Sigmoid colon (tissue), 7 donors: ENCODE measurements at places on chromosomes 6 and 20. TPM values are rescaled to one million over a fixed set of nuclear protein-coding genes. Genes with fewer than 3 reads are reported as not detected.

The OOEP gene
- not detected for total RNA-seq

The ALDH5A1 gene
- total RNA-seq: 3.0 TPM

GRCh38 chr20:44956410-44956809, 3.8 kb downstream of the TOMM34 start:
- H3K27ac ChIP-seq: no peak overlapping the region
- peaks cover 15% of the 10 kb centered on the region for H3K36me3 ChIP-seq
- H3K4me1 ChIP-seq: no peaks in the 10 kb centered on the region
- H3K27me3 ChIP-seq: no peaks in the 10 kb centered on the region

The OR14J1 gene
- total RNA-seq: not detected

DNA sequence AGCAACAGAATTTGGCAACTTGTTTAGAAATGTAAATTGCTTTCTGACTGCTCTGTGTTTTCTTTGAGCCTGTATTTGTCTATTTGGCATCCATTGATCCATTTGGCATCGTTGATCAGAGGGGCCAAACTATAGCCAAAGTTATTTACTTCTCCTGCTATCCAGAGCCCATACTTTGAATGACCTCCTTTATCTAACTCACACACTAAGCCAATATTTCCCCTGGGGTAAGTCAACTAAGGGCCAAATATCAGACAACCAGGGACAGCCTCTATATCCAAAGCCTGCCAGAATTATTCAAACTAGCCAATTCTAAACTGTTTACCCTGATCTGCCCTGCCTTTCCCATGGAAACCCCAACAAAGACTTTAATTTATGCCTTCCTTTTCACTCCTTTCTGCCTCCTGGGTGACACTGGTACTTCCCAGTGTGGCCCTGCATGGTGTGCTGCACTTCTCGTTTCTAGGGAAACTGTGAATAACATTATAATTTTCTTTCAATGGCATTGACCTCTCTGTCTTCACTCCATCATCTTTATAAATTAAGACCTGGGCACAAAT, 19.8 kb upstream of the ZNF184 start:
- DNase-seq: no peak
- no peak overlapping the region for H3K27ac ChIP-seq
- no peaks in the 10 kb centered on the region for H3K36me3 ChIP-seq

The BANF2 gene
- total RNA-seq: not detected

- H3K27ac ChIP-seq: no peak overlapping the region
- no peaks in the 10 kb centered on the region for H3K27me3 ChIP-seq
- H3K36me3 ChIP-seq: no peaks in the 10 kb centered on the region
These were observed 18.0 kb downstream of the ELOVL2 start for GRCh38 chr6:11025921-11026635.

DNA sequence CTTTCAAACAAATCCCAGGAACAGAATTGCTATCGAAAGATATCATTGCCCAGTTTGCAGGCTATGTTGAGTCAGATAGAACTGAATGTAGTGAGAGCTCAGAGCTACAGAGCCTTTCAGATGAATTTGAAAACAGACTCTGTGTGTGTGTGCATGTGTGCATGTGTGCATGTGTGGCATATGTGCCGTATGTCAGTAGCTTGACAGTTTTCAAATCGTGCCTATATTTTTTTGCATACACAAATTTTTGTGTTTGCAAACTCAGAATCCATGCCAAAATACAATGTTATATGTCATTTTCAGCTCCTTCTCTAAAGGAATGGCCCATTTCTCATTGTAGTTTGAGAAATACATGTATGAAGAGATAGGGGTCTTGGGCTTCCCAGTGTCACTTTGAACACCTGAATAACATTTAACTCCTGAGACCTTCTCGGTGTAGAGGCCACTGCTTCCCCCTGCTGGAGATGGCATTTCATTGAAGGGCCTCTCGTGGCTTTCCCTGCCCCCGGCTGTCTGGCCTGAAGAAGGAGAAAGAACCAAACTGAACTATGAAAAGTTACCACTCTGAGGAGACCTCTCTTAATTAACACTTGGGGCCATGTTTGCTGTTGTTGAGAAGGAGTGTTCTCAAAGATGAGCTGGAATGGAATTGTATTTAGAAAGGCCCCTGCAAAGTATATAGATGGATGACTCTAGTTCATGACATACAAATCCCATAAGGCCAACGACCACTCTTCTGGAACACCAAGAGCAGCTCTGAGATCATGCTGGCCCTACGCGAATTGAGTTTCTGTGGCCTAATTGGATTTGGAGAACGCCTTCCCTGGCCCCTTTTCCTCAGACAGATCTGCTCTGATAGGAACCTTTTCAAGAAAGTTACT, 58.7 kb downstream of the VAPB start:
- H3K27ac ChIP-seq: no peak overlapping the region
- H3K27me3 ChIP-seq: no peaks in the 10 kb centered on the region
- H3K4me1 ChIP-seq: peaks cover 16% of the 10 kb centered on the region
- no peaks in the 10 kb centered on the region for H3K36me3 ChIP-seq

The EPPIN gene
- not detected for total RNA-seq

The EDN1 gene
- total RNA-seq: 9.5 TPM

GRCh38 chr6:10613723-10614122, 80.7 kb downstream of the C6orf52 start:
- no peak for DNase-seq
- peak overlapping the region; percentile 74 for H3K27ac ChIP-seq
- no peaks in the 10 kb centered on the region for H3K4me1 ChIP-seq

The SLC26A8 gene
- total RNA-seq: not detected

The CALHM6 gene
- total RNA-seq: 1.3 TPM

- H3K27me3 ChIP-seq: no peaks in the 10 kb centered on the region
- no peak for DNase-seq
- no peaks in the 10 kb centered on the region for H3K4me1 ChIP-seq
- no peaks in the 10 kb centered on the region for H3K36me3 ChIP-seq
These were observed 65.2 kb downstream of the PRL start for GRCh38 chr6:22231616-22232015.

The SAMD3 gene
- not detected for total RNA-seq

DNA sequence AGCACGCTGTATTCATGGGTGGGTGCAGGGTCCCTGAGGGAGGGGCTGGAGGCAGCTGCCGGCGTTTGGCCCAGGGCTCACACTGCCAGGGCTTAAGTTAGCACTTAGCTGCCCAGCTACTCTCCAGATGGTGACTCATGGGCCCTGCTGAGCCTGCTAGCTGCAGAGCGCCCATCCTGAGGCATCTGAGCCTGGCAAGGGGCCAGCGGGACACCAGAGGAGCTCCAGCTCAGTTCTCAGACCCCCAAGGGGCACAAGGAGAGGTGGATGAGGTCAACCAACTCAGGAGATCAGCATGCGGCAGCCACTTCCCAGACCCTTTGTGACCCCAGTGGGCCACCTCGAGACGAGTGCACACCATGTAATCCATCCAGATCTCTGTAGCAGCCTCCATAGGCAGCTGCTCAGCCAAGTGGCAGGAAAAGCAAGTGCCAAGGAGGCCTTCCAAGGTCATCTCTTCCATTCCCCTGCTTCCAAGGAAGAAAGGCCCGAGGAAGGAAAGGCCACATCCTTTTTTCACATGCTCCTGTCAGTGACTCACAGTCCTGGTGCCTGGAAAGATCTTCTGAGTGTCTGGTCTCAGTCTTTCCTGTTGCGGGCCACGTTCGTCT, 35.3 kb downstream of the FOXP4 start:
- H3K27me3 ChIP-seq: no peaks in the 10 kb centered on the region
- peaks cover 44% of the 10 kb centered on the region for H3K4me1 ChIP-seq
- H3K4me3 ChIP-seq: no peak overlapping the region
- no peaks in the 10 kb centered on the region for H3K36me3 ChIP-seq
- DNase-seq: peak; percentile 80
- peak overlapping the region; percentile 73 for H3K27ac ChIP-seq

The HLA-DRA gene
- 108 TPM for total RNA-seq

The CRISP2 gene
- not detected for total RNA-seq

GRCh38 chr6:130965656-130966055, 97.4 kb downstream of the EPB41L2 start:
- H3K27me3 ChIP-seq: no peaks in the 10 kb centered on the region
- H3K4me3 ChIP-seq: no peak overlapping the region
- H3K27ac ChIP-seq: no peak overlapping the region
- DNase-seq: no peak
- H3K4me1 ChIP-seq: peaks cover 22% of the 10 kb centered on the region

The GATA5 gene
- total RNA-seq: not detected

GRCh38 chr6:130202782-130203181, 20.0 kb downstream of the SAMD3 start:
- DNase-seq: no peak
- no peak overlapping the region for H3K4me3 ChIP-seq
- H3K36me3 ChIP-seq: no peaks in the 10 kb centered on the region
- H3K27ac ChIP-seq: no peak overlapping the region
- H3K4me1 ChIP-seq: no peaks in the 10 kb centered on the region
- no peaks in the 10 kb centered on the region for H3K27me3 ChIP-seq
